ENCODE measurements at places on chromosomes 3 and 15.

DNA sequence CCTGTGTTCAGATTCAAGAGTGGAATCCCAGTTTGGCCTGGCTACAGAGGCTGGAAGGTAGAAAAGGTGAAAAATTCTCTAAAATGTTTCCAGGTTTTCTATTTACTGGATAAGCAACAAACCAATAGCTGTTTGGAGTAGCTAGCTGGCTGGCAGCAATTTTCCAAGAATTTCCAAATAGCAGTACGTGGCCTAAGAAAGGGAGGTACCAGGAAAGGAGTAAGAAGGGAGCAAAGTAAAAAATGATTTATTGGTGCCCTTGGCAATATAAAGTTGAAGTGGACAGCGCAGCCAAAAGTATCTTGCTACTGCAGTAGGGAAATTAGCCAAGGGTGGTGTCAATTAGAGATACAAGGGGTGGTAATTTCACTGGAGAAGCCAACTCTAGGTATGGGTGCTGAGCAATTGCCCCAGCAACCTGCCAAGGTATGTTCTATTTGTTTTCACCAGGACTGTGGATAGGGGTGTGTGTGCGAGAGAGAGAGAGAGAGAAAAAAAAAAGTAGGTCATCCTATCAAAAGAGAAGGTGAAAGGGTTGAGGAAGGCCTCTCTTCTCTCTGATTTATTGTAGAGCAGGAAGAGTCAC is 40.8 kb upstream of the THBS1 start:
- no peak for DNase-seq

DNA sequence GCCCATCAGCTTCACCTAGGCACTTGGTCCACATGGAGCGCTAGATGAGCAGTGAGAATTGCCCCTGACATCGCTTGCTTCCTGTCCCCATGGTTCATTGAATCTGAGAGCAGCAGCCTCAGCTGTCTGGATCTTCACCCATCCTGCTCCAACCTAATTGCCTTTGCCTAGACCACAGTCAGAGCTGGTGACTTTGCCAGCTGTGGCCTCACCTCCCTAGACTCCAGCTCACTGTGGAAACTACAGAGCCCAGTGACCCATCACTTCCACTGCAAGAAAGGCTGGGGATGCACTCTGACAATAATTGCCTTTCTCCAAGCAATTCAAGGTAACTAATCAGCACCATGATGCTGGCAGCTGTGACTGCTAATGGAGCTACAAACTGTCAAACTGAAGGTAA is 30.6 kb upstream of the SLC6A1 start:
- DNase-seq, result no peak

DNA sequence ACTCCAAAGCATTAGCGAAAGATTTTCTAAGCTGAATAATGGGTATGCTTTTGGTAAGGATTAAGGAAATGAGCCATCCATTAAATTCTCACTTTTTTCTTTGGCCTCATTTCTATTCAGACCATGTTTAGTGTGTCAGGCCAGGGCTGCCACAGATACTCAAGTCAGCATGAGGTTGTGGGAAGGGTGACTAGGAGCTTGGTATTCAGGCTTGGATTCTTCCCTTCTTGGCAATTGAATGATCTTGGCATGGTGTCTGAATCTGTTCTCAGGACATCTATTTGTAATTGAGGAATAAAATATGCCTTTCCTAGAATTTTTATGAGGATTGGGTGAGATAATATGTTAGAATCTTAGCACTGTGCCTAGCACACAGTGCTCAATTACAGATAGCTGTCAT is 11.2 kb downstream of the CCNB2 start:
- no peak for DNase-seq

GRCh38 chr15:68465861-68466560 is 34.0 kb upstream of the ITGA11 start:
- DNase-seq, result no peak

DNA sequence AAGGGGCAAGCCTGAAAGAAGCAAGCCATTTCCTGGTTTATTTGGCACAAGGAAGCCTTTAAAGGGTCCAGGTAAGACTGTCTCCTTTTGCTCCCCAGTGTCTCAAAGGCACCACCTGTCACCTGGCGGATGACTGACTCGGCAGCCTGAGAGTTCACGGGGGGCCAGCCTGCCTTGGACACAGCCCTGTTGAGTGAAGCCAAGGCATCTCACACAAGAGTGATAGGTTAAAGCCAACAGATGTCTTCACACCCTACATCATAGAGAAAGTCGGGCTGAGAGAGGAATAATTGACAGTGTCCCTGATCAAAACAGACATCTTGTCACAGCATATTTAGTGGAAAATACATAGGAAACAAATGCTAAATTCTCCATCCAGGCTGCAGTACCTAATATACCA is 28.2 kb upstream of the LIPC start:
- DNase-seq, result no peak

- peak; percentile 11 for DNase-seq
Measured at GRCh38 chr3:128273841-128274573, 120.7 kb downstream of the EEFSEC start.

DNA sequence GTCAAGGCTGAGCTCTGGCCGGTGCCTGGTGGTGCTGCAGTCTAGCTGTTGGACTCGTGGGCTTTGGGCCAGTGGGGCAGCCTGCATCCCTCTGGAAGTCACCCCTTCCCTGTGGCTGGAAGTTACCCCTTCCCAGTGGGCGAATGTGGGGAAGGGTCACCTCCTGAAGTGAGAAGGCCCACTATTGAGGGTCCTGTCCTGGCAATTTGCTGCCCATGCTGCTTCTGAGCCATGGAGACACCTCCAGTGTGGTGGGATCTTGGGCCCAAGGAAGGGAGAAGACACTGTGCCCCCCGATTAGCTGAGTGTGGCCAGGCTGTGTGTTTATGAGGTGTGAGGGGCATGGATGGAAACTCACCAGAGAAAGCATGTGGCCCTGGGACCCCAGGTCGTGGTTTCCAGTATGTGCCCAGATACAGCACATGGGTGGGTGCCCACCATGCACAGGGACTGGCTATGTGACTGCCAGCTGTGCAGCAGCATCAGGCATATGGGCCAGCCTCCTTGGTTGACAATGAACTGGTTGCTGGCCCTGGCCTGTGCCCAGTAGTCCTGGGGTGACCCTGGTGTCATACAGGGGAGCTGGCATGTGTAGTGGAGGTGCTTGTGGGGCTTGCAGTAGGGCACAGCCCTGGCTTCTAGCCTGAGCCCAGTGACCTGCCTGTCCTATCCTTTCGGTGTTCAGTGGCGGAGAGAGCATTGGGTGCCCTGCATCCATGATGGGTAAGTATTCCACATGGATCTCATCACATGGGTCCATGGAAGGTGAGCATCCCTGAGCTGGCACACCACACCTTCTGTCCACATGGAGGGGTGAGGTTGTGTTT is 221.2 kb downstream of the SNRPN start:
- DNase-seq, result no peak

DNA sequence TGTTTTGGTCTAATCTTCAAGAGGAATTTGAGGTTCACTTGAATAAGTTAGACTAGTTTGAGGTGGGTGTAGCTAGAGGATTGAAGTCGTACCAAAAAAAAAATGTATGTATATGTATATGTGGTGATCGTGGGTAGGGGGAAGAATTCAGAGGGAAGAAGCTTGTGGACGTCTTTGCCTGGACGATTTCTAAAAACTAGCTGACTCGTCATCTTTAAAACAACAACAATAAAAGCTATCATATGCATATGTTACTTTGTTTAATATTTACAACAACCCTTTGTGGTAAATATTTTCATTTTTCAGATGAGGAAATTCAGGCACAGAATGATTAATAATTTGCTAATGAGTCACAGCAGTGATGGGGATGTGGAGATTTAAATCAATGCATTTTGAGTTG is 18.1 kb downstream of the RNF111 start:
- DNase-seq, result no peak

GRCh38 chr3:161203485-161204098 is 17.5 kb upstream of the NMD3 start:
- no peak for DNase-seq

GRCh38 chr3:114362815-114363214 is 69.0 kb downstream of the TIGIT start:
- DNase-seq, result no peak

DNA sequence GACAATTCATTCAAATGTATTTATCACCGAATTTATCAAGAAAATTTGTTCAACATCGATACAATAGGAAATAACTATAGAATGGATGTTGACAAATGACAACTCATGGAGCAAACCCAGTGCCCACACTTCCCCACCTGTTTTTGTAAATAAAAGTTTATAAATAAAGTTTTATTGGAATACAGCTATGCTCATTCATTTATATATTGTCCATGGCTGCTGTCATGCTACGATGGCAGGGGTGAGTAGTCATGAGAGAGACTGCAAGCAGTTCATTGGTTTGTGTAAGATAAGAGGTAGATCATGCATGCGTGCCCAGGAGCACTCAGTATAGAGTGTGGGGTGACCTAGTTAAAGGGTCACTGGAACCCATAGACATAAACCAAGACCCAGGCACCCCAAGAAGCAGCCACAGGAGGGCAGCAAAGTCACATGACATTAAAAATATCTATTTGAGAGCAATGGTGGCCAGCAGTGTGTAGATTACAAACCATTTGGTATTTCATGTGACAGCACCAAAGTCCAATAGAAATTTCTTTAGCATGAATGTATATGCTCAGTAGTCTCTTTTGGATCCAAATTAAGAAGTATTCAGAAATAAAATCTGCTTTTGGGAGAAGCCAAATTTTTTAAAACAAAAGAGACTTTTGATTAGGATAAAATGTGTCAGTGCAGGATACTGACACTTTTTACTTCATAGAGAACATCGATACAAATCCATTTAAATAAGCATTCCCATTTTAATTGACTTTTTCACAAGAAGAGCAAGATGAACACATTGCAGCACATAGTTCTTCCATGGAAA is 794.8 kb downstream of the MCTP2 start:
- peak; percentile 10 for DNase-seq

GRCh38 chr3:94308767-94309166 is 245.9 kb downstream of the NSUN3 start:
- no peak for DNase-seq

DNA sequence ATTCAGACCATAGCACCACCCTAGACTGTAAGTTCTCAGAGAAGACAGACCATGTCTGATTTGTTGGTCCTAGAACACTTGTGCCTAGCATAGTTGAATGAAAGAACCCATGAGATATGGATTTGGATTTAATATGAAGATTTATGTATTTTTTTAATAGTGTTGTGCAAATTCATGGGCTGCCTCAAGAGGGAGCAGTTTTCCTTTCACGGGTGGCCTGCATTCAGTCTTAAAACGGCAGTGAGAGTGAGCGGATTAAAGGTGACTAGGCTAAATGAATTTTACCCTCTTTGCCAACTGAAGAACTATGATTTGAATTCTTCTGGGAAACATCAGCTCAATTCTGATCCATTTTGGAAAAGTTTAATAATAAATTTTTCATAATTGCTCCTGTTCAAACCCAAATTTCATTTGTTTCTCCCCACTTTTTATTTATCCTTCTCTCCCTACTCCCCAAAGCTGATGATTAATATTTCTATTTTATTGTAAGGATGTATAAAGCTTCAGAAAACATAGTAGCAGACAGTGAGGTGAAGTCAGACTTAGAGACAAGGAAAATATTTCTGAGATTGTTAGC is 67.3 kb downstream of the MORC1 start:
- no peak for DNase-seq

DNA sequence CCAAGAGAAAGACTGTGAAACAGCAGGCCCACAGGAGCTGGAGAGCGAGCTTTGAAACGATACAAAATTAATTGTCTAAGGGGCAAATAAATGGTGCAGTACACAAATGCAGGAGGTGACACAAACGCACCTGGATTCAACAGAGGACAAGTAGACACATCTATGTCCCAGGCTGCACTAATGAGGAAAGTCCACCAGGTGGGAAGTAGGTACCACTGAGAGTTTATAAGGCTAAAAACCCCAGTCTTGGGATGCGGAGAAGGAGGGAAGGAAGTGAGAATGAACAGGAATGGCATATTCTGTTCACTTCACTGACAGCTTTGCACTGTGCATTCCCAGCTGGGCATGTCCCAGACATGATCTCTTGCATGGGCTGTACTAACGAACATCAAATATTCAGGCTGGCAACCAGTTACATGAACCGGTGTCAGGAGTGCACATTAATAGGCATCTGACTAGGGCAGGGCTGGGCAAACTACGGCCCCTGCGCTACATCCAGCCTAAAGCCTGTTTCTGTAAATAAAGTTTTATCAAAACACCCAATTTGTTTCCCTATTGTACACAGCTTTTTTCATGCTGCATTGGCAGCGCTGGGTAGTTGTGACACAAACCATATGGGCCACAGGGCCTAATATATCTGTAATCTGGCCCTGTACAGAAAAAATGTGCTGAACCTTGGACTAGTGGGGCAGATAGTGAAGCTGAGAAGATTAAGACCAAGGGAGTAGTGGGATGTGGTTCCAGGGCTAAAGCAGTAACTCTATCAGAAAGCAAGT is 107.0 kb downstream of the IGF2BP2 start:
- no peak for DNase-seq

DNA sequence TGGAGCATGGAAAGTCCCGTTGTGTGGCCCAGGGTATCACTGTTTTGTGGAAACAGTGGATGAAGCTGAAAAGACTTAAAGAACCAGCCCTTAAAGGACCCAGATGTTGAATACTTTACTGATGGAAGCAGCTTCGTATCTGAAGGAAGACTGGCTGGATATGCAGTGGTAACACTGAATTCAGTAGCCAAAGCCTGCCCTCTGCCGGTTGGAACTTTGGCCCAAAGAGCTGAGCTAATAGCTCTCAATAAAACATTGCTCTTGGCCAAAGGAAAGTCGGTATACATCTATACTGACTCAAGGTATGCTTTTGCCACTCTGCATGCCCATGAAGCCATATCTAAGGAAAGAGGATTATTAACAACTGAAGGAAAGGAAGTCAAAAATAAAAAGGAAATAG is 885.4 kb downstream of the PDCD6IP start:
- peak; percentile 11 for DNase-seq

- no peak for DNase-seq
Measured at GRCh38 chr3:13274551-13275332, 145.4 kb downstream of the NUP210 start.

DNA sequence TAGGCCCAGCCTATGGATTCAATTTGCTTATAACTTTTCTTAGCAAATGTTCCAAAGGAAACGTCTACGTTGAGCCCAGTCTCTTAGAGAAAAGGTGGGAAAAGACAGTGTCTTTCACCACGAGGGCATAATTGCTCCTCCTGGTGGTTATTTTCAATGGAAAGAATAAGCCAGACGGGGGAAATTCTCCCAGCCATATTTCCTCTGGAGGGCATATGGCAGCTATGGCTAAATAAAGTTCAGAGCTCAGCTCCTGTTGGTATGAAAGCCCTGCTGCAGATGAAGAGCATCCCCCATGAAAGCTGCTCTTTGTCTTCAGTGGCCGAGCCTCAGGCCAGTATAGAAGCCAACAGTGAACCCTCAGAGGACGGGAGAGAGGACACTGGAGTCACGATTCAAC is 297.9 kb downstream of the RYR3 start:
- DNase-seq, result no peak
